ENCODE measurements at places on chromosomes 16 and 17.

GRCh38 chr16:13823501-13823900, 96.5 kb upstream of the ERCC4 start:
- DNase-seq = no peak

DNA sequence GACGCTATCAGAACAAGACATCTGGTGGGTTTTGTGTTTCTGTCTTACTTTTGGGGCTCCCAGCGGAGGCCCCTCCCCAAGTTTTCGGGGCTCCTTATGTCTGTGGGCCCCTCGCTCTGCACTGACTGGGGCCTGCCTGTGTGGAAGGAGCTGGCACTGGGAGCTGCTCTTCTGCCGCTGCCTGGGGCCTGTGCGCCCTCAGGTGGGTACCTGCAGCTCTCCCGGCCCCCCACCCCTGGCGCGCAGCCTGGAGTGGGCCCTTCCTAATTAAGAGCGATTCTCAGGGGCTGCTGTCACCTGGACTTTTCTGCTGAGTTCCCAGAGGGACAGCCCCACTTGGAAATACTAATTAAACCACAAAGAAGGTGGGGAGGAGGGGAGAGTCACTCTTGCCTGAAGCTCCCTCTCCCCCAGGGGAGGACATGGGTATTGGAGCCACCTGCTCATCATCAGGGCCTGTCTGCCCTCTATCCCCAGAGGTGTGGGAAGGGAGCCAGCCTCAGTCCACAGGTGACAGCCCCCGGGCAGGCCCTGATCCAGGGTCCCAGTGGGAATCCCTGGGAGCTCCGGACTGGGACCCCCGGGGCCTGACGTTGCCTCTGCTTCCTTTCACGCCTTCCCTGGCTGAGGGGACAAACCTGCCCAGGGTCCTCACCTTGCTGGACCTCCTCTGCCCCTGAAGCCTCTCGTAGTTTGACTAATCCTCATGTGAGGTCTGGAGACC, 36.5 kb downstream of the GSE1 start:
- no peak for DNase-seq

- DNase-seq = peak; percentile 65
These were observed 648 bp upstream of the ERCC4 start for GRCh38 chr16:13919330-13919682.

- no peak for DNase-seq
These were observed 191.6 kb downstream of the WWOX start for GRCh38 chr16:78290872-78291591.

GRCh38 chr16:72824761-72825160, 223.2 kb downstream of the ZFHX3 start:
- no peak for DNase-seq

- DNase-seq = no peak
These were observed 14.1 kb downstream of the RPA1 start for GRCh38 chr17:1843947-1844346.

DNA sequence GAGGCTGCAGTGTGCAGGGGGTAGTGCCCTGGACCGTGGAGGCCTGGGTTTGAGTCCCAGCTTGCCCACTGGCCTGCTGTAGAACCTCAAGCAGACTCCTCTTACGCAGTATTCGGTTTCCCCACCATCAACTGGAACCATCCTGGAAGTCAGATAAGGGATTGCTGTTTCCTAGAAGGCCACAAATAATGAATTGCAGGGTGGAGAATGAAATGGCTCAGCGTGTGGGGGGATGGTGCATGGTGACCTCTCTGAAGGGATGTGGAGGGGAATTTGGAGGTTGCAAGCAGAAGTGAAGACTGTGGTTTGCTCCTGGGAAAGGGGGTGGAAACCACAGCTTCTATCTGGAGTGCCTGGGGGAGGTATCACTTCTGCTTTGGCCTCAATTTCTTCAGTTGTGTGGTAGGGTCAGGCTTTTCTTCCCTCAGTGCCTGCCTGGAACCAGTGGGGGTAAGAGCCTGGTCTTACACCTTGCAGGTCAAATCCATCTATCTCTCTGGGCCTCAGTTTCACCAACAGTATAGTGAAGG, 1.7 kb downstream of the ADGRG5 start:
- no peak for DNase-seq

GRCh38 chr17:39573447-39574298, 34.0 kb downstream of the NEUROD2 start:
- DNase-seq = peak; percentile 77

- no peak for DNase-seq
These were observed 94.4 kb upstream of the CPHXL start for GRCh38 chr16:75820672-75821071.

DNA sequence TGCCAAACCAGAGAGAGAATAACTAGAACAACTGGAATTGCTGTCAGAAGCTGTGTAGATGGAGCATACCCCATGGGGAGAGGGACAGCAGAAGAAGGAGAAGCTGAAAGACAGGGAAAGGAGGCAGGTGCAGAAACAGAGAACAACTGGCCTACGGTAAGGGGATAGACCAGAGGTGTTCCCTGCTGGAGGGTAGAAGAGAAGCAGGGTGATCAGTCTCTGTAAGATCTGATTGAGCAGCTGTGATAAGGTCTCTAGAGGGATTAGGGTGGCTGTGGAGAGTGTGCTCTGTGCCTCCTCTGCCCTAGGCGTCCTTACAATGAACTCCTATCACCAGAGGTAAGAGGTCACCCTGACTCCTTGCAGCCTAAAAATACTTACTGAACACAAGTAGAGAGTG, 30.4 kb upstream of the HS3ST3B1 start:
- no peak for DNase-seq

DNA sequence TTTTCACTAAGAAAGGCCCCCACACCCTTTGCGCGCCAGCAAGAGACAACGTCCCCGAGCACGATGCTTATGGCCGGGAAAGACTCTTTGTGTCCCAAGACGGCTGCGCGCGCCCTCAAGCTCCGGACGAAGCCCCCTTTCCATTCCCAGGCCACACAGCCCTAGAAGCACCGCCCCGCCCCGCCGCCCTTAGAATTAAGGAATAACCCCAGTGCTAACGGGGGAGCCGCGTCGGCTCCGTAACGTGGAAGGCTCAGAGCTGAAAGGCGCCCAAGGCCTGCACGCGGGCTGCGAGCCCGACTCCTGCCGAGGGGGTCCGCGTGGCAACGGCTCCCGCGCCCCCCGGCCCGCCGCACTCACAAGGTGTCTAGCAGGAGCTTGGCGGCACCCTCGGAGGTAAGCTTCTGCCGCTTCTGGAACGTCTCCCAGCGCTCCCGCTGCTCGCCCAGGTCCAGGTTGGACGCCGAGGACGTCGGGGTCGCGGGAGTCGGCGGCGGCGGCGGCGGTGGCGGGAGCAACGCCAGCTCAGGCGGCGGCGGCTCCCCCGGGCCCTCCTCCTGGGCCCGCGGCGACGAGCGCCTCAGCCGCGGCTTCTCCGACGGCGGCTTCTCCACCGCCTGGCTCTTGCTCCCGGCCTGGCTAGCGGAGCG, 477 bp downstream of the CENPV start:
- peak; percentile 81 for DNase-seq

GRCh38 chr17:47735139-47735464, 2.1 kb downstream of the TBX21 start:
- no peak for DNase-seq

DNA sequence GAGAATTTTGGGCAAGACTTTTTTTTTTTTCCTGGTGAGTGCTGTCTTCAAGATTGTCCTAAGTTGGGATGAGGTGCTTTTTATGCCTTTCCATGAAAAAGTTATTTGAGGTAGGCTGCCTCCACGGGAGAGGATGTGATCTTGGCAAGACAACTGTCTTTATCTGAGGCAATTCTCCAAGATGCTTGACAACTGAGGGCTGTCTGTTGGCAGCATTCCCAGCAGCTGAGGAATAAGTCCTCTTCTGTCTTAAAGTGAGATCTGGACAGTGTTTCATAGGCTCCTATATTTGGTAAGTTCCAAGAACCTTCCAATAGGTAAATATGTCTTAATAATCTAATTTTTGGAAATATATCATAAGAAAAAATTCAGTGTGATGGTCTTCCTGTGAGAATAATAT, 662.0 kb downstream of the CDH11 start:
- no peak for DNase-seq

DNA sequence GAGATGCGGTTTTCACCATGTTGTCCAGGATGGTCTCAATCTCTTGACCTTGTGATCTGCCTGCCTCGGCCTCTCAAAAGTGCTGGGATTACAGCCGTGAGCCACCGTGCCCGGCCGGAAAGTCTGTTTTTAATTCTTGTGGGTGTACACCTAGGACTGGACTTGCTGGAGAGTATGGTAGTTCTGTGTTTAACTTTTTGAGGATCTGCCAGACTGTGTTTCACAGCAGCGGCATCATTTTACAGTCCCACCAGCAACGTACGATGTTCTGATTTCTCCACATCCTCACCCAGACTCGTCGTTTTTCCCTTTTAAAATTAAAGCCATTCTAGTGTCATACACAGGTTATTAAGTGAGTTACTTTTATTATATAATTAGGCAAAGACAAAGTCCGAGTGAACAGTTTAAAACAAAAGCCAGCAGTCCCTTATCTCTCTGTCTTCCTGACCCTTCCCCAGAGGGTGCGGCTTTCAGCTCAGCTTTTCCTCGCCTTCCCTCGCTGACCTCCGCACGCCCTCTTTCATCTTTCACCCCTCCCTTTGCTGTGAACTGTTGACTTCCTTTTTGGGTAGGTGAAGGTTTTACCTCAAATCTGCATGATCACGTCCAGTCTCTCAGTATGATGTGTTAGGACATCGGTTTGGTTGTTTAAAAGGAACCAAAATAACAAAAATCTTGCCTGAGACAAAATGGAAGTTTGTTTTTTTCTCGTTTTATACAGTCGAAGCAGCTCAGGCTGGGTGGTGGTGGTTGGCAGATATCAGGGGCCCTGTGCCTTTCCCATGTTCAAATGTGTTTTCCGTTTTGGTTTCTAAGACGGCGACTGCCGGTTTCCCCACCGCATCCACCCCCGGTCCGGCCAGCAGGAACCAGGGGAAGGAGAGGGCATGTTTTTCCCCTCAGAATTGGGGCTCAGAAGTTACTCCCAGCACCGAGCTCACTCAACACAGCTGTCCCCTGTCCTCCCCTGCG, 18.0 kb downstream of the FAM234A start:
- no peak for DNase-seq

- DNase-seq = no peak
These were observed 204.6 kb downstream of the SEC14L1 start for GRCh38 chr17:77345260-77345910.

Measured in NCI-H146 (cell line).